ENCODE measurements at places on chromosomes 3 and 15.

GRCh38 chr3:142315083-142315482 lies 89.7 kb upstream of the GK5 start:
- no peak for DNase-seq

DNA sequence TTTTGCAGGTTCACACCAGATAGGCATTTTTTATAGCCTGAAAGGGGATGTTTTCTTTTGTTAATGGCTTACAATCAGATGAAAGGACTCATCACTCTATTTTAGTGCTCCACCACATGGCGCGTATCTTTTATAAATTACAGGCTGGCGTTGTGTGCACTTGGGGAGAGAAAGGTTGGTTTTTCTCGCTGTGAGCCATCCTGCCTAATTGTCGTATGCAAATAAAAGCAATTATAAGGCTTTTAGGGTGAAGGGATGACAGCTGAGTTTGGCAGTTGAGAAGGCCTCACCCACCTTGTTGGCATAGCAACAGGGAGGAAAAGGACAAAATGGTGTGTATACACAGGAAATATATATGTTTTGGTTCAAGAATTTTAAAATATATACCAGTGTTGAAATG lies 268.0 kb downstream of the NR2F2 start:
- DNase-seq, result no peak

- no peak for DNase-seq
These were observed 57.8 kb downstream of the WNT7A start for GRCh38 chr3:13822042-13822441.

- DNase-seq, result no peak
These were observed 126.0 kb downstream of the ZBTB20 start for GRCh38 chr3:115021061-115021460.

DNA sequence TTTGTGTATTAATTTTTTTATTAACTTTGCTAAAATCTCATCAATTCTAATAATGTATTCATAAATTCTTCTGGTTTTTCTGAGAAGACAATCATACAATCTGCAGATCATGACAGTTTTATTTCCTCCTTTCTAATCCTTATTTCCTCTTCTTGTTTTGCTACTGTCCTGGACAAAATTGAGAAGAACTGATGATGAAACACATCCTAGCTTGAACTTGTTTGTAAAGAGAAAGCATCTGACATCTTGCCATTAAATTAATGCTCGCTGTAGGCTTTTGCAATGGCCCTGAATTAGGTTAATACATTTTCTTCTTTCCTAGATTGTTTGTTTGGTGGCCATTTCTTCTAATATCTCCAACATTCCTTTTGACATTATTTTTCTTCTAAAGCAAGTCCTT lies 110.9 kb upstream of the TPM1 start:
- no peak for DNase-seq

- DNase-seq, result no peak
These were observed 596.7 kb downstream of the FGF12 start for GRCh38 chr3:192130534-192131132.

DNA sequence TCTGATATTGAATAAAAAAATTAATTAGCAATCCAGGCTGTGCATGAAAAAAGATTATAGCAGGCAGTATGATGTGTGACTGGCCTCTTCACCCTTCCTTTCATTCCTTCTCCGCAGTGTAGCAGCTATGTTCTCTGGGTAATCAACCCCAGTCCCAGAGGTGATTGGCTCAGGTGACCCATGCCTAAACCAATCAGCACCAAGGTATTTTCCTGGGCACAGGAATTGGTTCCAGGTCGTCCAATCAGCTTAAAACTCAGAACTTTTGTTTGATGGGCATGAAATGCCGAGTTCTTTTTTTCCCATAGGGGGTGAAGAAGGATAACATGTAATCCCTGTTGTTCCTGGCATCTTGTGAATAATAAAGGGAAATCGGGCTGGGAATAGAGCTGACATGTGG lies 5.8 kb upstream of the BNC1 start:
- no peak for DNase-seq

GRCh38 chr15:52359722-52360121 lies 64.1 kb upstream of the MYO5C start:
- DNase-seq, result no peak

- DNase-seq, result no peak
These were observed 663 bp downstream of the PDCD10 start for GRCh38 chr3:167733961-167734497.

- DNase-seq, result no peak
These were observed 10.1 kb downstream of the STRIT1 start for GRCh38 chr3:155283092-155284056.

DNA sequence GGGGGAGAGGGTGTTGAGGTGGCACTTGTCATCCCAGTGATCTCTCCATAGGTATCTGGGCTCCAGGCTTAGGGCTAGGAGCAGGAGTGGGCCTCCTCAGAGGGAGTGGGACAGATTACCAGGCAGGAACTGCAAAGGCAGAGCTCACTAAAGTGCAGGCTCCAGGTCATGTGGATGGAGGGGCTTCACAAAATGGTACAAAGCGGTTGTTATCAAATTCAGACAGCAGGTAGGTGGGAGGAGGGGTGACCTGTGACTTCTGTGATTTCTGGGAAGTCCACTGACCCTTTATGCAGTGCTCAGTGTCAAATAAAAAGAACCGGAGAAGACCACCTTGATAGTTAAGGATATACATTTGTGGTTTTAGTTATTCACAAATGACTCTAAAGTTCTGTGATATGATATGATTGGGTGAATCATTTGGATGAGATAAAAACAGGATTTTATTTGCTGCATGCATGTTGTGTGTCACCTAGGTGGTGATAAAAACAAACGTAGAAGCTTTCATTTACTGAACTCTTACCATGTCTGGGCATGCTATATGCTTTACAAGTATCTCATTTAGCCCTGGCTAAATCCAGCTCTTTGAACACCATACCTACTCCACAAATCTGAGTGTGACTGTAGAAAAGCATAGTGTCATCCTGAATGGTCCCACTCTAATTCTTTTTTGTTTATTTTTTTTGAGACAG lies 20.2 kb downstream of the ST6GAL1 start:
- no peak for DNase-seq

DNA sequence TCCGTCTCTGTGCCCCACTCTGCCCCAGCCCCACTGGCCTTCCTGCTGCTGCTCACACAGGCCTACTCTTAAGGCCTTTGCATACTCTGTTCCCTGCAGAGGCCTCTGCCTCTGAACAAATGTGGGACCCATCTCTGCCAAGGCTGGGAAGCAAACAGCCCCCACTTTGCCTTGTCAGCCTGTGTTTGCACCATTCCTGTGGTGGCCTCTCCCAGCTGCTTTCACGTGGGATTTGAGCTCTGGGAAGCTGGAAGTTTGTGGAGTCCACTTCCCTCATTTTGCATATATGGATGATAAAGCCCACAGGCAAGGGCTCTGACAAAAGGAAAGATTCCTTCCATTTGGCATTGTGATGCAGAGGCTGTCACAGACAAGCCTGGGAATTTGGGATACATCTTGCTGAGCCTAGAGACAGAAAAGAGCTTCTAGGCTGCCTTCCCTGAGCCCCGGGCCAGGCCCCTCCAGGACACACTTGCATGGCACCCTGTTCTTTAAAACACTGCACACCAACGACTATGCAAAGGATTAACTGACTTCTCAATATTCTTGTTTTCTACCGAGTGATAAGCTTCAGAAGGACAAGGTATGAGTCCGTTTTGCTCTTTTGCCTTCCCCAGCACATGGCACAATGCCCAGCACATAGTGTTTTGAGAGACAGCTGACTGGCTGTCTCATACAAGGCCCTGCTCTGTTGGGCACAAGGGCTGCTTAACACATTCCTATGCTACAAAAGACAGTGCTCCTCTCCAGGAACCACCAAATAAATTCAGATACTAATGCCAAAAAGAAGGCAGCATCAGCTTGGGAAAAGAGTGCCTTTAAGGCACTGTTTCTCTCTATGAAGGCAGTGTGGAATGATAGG lies 120.7 kb upstream of the TOPAZ1 start:
- DNase-seq, result no peak

DNA sequence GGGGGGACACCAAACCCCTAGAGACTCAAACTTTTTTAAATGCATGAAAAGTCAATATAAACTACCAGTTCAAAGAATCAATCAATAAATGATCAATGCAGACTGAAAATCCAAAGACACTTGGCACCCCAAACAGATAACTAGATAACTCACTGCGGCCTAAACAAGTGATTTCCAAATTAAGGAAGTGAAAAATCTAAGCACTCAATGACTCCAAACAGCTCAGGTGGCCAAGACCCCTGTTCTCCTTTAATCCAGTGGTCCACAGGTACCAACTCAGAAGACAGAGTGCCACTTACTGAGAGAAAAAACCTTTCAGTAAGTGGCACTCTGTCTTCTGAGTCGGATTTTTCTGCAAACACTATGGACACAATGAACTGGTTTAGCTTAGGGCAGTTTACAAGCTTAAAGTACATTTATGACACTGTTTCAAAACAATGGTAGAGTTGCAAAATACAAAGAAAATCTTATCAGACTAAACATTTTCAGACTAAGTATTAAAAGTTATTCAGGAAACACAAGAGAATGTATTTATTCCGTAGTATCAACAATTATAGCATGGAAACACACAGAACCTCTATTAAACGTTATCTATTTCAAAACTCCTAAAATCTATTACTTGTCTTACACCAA lies 4.7 kb downstream of the DLG1 start:
- DNase-seq, result no peak

DNA sequence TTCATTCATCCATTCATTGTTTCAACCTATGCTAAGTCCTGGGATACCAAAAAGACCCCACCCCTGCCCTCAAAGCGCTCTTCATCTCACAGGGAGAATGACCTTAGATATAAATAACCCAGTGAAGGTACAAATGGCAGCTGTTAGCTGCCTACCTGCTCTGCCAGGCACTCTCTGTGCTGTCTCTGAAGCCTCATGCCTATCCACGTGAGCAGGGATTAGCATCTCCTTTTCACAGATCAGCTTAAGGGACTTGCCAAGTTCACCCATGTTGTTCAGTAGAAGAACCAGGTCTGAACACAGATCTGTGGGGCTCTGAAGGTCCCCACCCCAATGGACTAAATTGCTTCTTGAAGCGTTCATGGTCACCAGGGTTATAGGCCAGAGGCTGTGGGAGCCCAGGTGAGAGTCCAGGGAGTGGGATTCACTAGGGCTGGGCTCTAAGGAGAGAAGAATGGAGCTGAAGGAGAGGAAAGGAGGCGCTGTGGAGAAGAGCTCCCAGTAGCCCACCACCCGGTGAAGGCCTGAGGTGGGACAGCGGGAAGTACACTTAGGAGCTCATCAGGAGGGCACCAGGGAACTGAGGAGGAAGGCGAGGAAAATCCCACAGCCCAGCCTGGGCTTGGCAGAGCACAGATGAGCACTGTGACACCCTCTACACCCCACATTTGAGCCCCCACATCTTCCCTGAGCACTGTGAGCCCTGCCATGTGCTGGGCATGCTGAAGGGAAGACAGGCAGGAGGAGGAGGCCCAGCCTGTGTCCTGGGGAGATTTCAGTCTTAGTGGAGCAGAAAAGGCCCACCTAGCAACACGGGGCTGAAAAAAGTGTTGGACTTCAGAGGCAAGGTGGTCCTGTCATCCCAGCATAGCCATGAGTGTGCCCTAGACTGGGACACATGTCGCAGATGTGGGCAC lies 20.4 kb downstream of the RBP1 start:
- DNase-seq, result no peak

- DNase-seq, result no peak
These were observed 34.9 kb upstream of the MAGI1 start for GRCh38 chr3:66073464-66074141.

GRCh38 chr3:61980041-61980440 lies 393.3 kb downstream of the FEZF2 start:
- no peak for DNase-seq

DNA sequence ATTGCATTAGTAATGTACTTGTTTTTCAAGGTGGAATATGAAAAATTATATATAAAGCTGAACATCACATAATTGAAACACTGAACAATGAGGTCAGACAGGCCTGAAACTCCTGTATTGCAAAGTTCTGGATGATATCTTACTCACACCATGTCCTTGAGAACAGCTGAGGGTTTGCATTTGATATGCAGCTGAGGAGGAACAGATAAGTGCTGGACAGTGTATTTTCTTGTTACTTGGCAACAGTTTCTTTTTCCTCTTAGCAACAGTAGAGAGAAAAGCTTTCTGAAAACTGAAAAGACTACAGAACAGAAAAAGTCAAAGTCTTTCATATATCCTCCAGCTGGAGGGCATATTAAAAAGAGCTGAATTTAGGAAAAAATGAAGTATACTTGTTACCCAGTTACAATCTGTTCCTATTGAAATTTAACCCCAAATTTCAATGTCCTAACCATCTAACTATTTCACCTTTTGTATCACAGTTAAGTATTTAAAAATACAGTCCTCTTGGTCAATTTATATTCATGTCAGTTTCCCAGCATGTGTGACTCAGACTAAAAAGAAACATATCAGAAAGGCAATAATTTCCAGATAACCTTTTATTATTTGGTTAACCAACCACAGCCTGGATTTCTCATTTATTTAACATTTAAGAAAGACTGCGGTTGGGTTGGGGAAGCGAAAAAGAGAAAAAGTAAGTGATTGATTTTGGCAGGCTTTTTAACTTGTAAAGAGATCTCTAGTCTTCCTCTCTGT lies 733.0 kb upstream of the DPPA4 start:
- no peak for DNase-seq

DNA sequence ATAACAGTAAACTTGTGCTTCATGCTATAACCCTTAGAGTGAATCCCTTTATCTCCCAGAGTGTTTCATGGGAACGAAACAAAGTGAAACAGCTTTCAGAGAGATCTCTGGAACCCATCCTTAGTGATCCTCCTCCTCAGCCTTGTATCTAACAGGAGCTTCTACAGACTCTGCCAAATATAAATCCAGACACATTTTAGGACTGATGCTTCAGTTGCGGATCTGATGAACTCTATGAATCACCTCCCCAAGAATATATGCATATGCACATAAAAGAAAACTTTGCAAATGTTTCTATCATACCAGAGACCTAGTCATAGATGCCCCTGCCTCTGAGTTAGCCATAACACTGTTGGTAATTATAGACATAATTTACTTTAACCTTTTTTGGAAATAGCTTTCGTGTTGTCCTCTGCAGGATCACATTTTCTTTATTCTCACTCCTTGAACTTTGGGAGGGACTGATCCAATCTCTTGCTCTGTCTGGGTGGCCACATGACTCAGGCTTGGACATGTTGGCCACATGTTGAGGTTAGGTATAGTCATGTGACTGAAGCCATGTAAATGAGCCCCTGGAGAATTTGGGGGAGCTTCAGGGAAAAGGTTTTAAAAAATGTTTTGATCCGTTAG lies 306.4 kb upstream of the CNTN3 start:
- no peak for DNase-seq

GRCh38 chr3:161150001-161150525 lies 44.9 kb upstream of the B3GALNT1 start:
- no peak for DNase-seq

GRCh38 chr15:48510976-48511375 lies 134.5 kb downstream of the FBN1 start:
- no peak for DNase-seq

Measured in CD4-positive, alpha-beta T cell treated with Interleukin-17A for 4 hours (primary cell).